ENCODE measurements at places on chromosomes 13 and 19.

DNA sequence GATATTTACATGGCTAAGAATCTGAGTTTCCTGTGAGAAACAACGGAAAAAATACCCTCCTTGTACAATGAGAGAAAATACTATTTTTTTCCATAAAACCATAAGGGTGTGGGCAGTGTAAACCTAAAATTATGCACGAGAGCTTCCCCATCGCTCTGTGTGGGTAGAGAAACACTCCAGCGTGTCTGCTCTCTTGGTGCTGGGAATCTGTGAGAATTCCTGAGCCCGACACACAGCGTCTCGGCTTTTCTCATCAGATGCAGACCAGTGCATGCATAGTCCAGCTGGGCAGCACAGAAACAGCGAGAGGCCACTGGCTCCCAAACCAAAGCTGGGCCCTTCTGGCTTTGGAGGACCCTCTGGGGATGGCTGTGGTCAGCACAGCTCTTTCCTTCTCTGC lies 12.0 kb downstream of the PLPP2 start:
- no peak for DNase-seq

DNA sequence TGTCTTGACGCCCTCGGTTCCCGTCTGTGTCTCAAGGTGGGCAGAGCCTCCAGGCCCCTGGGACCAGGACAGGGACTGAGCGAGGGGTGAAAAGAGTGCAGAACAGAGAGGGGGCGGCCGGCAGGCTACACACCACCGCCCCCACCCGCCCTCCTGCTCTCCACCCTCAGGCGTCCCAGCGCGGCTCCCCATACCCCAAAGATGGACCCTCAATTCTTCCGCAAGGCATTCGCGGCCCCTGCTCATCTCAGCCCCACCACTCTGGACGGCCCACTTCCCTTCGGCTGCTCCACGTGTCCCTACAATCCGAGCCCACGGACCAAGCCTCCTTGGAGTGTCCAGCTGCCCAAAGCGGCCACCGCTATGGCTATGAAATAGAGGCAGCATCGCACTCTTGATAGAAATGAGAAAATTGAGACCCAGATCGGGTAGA lies 1.8 kb downstream of the KLF16 start:
- no peak for DNase-seq

DNA sequence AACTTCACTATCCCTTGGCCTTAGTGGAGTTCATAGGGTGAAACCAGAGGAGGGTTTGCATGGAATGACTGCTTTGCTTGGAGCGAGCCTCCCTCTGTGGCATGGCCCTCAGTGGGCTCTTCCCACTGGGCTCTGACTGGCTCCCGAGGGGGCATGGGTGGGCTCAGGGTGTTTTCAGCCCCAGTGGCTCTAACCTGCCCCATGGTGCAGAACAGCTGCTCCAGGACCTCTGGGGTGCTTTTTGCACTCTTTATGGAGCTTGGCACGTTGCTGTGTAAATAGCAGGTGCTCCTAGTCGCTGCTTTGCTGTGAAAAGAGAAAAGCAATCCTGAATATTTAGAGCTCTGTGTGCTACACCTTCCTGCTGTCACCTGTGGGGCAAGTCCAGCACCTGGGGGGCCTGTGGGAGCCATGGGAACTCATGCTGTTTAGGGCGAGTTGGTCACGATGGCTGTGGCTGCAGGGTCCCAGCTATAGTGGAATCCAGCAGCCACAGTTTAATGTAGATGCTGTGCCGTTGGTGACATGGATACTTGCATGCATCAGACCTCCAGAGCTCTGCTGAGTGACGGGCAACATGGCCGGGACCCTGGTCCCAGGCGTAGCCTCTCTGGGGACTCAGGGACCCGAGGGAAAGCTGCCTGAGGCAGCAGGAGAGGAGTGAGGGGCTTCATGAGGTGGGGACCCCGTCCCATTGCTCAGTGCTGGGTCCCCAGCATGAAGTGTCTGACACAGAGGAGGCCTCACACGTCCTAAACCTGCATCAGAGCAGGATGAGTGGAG lies 14.3 kb upstream of the MCF2L start:
- peak; percentile 75 for DNase-seq

- no peak for DNase-seq
Observed at GRCh38 chr13:26038931-26039475, 12.8 kb downstream of the SHISA2 start.

DNA sequence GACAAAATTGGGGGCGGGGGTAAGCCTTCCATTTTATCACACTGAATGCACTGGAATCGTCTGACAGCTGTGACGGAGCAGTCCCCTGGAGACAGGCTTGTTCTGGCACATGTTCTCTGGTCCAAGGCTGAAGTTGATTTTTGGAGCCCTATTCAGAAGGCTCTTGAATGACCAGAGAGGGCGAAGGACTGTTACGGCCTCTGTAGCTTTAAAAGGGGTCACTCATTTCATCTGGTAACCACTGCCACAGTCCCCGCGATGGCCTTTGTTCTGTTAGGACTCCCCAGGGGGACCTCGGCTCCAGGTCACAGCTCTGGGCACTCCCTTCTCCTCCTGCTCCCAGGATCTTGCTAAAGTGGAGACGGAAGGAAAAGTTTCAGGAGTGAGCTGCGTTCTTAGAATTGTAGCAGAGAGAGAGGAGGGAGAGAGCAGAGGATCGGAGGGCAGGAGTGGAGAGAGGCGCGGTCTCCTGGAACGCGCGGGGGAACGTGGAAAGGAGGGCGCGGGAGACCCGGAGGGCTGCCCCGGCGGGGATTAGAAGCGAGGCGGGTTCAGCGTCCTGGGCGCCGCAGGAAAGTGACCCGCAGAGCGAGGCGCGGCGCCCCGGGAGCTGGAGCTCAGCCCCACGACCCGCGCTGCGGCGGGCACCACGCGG lies 134.3 kb upstream of the MYO16 start:
- DNase-seq, result no peak

- no peak for DNase-seq
Observed at GRCh38 chr13:98910501-98910951, 67.3 kb downstream of the DOCK9 start.

DNA sequence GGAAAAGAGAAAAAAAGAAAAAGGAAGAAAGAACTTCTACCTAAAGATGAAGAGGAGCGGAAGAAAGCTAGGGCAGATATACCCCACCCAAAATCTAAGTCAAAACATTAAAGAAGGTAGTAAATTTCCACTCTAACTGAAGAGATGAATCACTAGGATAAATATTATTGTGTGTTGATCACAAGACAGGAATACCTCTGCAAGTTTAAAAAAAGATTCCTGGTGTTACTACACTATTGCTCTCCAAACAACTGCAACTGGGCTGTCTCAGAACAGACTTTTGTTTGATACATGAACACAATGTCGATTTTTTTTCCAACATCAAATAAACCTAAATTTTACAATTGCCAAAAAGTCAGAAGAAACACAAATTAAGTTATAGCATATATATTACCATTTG lies 6.8 kb downstream of the HSPH1 start:
- no peak for DNase-seq

Data from NCI-H774 (cell line).